ENCODE measurements at places on chromosomes 11 and 22.

DNA sequence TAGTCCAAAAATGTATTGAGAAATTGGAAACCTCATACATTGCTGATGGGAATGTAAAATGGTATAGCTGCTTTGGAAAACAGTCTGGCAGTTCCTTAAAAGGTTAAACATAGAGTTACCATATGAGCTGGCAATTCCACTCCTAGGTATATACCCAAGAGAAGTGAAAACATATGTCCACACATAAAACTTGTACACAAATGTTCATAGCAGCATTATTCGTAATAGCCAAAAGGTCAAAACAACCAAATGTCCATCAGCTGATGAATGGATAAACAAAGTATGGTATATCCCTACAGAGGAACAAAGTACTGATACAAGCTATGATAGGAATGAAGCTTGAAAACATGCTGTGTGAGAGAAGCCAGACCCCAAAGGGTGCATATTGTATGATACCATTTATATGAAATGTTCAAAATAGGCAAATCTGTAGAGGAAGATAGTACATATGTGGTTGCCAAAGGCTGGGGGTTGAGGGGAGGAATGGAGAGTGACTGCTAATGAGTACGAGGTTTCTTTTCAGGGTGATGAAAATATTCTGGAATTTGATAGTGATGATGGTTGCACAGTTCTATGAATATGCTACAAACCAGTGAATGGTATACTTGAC lies 85.8 kb downstream of the ZBTB16 start:
- no peak for DNase-seq

DNA sequence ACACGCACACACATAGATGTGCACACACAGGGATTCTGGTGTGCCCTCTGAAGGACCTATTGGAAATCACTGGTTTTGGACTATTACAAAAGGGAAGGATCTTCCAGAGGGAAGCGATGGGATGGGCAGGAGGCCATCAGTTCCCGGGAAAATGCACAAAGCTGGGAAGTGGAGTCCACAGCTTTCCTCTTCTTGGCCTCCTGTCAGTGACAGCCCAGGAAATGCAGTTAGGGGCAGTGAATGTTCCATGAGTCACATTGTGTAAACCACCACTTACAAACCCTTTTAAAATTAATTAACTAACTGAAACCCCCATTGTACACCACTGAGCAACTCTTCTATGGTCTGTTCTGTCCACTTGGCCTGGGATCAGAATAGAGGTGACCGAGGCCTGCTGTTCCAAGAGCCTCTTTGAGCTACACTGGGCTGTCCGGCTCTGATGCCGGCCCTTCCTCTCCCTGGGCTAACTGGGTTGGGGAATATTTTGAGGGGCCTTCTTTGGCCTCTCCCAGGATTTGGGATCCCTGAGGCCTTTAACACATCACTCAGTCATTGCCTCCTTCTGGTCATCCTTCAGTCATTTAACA lies 137.7 kb downstream of the FEZ1 start:
- no peak for DNase-seq

GRCh38 chr11:12950670-12951069 lies 58.4 kb upstream of the RASSF10 start:
- no peak for DNase-seq

DNA sequence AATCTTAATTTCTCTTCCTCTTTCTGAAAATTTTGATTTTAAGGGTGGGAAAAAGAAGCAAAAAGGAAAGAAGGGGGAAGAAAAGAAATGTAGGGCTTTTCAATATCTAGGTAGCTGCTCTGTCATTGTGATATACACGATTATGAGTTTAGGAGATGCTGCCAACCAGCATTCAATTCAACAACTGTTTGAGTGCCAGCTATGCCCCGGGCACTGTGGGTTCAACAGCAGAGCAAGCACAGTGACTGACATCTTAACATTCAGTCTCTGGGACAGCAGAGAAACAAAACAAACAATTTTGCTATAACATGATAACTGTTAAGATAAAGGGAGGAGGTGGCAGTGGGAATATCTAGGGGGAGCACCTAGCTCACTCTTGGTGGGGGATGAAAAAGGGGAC lies 91.6 kb downstream of the DBX1 start:
- DNase-seq, result no peak

DNA sequence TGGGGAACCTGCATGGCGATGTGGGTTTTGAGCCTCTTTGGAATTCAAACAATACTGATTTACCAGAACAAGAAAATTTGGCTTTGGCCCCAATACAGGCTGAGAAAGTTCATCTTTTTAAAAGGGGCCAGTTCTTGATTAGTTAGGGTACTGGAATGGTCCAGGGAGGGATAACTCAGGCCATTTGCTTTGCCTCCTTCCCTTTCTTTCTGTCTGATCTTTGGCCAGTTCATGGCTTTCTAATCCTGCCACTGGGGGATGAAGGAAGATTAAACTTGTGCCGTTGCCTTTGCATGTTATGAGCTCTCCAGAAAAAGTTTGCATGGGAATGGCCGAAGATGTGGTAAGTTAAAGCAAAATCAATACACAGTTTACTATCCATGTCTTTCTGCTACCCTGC lies 78.4 kb downstream of the ADAMTS15 start:
- DNase-seq, result no peak

- no peak for DNase-seq
Measured at GRCh38 chr11:8545698-8546366, 48.2 kb downstream of the STK33 start.

- no peak for DNase-seq
Measured at GRCh38 chr11:124884869-124885479, 12.7 kb downstream of the ROBO4 start.

DNA sequence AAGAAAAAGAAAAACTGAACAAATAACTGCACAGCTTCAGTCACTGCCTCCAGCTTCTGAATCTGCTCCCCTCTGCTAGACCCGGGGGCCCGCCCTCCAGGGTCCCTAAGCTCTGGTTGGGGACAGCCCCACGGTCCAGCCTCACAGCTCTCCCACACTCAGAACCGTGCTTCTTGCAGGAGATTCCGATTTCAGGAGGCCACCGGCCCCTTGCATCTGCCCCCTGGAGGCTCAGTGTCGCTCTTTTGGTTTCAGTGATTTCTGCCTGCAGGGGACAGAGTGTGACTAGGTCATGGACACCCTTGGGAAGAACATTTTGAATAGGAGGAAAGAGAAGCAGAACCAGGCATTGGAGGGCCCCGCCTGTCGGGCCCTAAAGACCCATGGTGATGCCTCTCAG lies 23.1 kb upstream of the RPS3 start:
- DNase-seq, result no peak

- DNase-seq, result no peak
Measured at GRCh38 chr11:9951807-9952206, 287.9 kb downstream of the SWAP70 start.

DNA sequence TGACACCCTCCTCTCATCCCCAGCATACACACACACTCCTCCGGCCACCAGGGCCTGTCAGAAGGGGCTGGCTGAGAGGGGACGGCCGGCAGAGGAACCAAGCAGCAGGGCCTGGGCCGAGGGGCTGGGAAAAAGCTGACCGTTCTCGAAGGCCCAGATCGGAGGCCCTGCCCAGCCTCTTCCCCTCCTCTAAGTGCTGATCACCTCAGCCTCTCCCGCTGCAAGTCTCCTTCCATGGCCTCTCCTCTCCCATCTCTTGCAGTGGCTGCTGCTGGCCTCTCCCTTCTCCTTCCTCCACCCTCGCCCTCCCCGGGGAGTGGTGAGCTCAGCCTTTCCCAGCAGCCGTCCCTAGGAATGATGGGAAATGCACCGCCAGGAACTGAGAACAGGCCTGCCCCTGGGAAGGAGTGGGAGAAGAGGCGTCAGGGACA lies 39.6 kb downstream of the ARRB1 start:
- no peak for DNase-seq
